ENCODE measurements at places on chromosomes 12 and 14.

- no peak for DNase-seq
Observed at GRCh38 chr12:90038289-90038688, 329.7 kb upstream of the ATP2B1 start.

DNA sequence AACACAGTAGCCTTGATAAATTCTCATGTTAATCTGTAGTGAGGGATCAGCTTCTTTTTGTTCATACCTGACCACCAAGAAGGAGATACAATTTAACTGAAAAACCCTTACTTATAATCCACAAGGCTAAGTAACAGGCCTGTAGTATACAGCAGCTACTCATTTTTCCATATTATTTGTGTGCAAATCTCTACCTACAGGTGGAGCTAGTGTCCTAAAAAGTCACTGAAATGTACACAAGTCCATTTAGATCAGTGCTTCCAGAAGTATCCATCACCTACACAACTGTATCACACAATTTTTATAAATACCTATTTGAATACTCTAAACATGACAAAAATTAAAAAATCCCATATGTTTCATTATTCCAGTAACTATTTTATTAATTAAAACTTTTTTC, 173.2 kb downstream of the SLC35F4 start:
- DNase-seq: no peak

DNA sequence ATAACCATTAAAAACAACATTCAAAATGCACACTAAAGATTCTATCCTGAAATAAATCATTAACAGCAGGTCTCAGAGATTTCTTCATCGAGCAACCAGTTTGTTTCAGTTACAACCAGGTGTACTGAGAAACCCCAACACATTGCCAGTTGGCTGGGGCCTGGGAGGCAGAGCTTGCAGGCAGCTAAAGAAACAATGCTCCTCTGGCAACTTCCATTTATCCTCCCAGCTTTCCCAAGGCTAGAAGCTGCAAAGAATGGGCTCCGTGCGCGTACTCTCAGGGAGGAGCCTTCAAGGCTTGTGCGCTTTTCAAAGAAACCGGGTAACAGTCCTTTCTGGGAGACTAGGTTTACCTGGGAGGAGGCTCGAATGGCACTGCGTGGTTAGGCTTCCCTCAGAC, 181.6 kb downstream of the MSRB3 start:
- no peak for DNase-seq

GRCh38 chr14:60197629-60198303, 32.6 kb upstream of the DHRS7 start:
- no peak for DNase-seq

DNA sequence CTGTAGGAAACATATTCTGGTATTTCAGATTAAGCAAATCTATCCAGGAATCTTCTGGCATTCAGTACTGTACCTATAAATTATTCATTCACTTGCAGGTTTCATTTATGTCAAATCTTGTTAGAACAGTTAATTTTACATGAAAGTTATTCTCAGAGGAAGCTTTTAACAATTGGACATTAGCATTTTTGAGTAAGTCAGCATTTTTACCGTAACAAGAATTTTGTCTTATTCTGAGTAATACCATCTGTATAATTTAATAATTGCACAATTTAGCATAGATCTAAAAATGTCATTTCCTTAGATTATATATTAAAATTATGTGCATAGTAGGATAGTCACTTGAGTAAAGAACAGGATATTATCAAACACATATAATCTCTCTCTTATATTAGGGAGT, 764.8 kb upstream of the LRFN5 start:
- DNase-seq: no peak

- no peak for DNase-seq
Observed at GRCh38 chr12:41217727-41218126, 29.6 kb downstream of the PDZRN4 start.

- no peak for DNase-seq
Observed at GRCh38 chr14:49999146-49999761, 106.4 kb downstream of the ARF6 start.

DNA sequence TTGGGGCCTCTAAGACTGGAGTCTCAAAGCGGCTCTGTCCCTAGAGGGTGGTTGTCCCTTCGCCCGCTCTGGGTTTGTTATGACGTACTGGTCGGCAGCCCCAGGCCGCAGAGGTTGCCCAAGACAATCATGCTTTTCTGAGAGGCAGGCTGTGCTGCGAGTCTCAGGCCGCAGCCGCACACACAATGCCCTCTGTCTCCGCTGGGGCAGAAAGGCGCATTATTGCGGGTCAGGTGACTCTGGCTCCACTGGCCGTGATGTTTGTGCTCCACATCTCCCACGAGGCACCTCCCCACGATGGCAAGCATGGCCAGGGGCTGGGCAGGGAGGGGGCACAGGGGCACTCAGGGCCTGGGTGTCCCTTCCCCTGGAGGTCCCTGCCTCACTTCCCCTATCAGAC, 21.0 kb upstream of the PLEKHG3 start:
- peak; percentile 71 for DNase-seq

- DNase-seq: no peak
Observed at GRCh38 chr12:128823216-128823915, 392 bp downstream of the SLC15A4 start.

DNA sequence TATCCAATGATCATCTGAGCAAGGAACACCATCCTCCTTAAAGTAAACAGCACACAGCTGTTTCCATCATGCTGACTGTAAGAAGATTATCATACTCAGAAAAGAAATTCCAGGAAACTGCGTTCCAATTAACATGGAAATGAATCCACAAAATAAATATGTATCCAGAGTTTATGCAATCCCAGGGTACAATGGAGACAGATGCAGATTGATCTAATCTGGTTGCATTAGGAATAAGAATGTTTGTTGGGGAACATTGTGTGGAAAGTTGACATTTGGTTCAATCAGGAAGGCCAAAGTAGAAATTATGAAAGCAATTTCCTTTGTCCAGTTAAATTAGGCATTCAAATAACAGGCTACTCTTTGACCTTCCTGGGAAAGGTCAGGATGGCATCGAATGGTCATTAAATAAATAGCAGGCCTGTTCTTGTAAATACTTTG, 236.9 kb upstream of the AMIGO2 start:
- no peak for DNase-seq

DNA sequence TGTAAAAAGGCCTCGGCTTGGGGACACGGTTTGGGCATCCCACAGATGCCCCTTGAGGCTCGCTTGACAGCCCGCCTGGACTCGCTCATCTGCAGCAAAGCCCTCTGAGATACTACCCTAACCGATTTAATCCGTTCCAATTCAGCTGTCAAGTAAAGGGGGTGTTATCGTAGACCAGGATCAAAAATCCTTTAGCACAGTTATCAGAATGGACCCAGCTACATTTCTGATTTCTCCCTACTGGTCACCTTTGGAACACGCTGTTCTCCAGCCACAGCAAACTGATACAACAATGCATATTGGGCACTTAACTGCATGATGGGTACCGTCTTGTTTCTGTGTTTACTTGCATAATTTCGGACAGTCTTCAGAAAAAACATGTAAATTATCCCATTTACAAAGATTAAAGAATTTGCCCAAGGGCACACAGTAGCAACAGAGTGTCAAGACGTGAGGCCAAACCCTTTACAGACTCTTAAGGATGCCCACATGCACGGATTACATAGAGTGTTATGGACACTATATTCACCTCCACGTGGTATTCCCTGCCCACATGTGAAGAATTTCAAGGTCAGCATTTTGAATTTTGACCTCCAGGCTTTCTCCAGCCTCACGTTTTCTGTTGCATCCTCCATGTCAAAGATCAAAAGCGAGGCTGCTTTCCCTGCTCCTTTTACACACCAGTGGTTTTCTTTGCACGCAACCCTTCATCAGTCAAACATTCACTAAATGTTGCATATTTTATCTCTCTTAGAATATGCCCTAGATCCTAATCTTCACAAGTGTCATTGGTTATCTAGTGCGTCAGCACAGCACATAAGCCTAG, 3.2 kb upstream of the DUSP6 start:
- no peak for DNase-seq

DNA sequence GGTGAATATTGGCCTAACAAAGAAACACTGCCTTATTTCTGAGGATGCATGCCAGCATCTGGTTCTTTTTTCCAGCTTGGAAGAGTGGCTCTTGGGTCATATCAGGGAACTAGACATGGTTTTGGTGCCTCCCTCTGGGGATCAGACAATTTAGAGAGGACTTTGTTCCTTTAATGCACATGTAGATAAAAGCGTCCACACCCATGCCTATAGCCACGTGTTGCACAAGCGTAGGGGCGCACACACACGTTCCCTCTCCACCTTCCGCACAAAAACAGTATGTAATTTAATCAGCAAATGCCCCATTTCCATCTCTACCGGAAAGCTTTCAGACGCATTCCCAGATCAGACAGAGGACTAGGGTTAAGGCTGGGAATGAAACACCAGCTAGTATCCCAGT, 61.7 kb upstream of the RIC8B start:
- no peak for DNase-seq

- no peak for DNase-seq
Observed at GRCh38 chr14:76067536-76067935, 82.0 kb downstream of the IFT43 start.

- DNase-seq: no peak
Observed at GRCh38 chr14:36822685-36823084, 161.0 kb downstream of the PAX9 start.

DNA sequence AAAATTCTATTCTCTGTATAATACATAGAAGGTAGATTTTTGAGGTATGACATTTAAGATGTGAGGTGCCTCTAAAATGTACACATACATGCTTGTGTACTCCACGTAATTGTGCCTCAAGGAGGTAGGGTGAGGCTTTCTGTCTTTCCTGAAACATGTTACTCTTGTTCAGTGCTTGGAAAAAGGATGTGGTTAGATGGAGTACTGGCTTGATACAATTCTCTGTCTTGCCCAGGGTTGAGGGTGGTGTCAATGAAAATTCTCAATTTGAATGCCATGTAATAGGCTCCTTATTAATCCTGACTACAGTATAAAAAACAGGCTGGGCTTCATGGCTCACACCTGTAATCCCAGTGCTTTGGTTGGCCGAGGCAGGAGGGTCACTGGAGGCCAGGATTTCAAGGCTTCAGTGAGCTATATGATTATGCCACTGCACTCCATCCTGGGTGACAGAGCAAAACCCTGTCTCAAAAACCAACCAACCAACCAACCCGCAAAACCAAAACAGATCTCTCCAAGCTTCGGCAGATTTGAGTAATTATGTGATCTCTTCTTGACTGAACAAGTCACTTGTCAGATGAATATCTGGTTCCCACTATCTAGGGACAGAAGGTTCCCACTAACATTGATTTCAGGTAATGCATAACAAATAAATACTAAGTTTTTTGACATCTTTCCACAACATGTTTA, 41.6 kb downstream of the RCOR1 start:
- no peak for DNase-seq

DNA sequence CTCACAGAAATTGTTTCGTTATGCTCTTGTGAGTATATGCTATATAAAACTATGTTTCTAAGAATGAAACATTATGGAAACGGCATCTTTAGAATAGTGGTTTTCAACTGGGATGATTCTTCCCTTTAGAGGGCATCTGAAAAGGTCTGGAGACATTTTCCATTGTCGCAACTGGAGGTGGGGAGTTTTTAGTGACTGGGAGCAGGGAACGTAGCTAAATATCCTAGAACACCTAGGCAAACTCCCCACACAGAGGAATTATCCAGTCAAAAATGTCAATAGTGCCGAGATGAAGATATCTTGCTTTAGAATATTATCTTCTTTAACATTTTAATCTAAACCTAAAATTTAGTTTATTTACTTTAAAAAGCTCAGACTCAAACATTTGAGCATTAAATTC, 486.1 kb upstream of the FOXG1 start:
- DNase-seq: no peak

DNA sequence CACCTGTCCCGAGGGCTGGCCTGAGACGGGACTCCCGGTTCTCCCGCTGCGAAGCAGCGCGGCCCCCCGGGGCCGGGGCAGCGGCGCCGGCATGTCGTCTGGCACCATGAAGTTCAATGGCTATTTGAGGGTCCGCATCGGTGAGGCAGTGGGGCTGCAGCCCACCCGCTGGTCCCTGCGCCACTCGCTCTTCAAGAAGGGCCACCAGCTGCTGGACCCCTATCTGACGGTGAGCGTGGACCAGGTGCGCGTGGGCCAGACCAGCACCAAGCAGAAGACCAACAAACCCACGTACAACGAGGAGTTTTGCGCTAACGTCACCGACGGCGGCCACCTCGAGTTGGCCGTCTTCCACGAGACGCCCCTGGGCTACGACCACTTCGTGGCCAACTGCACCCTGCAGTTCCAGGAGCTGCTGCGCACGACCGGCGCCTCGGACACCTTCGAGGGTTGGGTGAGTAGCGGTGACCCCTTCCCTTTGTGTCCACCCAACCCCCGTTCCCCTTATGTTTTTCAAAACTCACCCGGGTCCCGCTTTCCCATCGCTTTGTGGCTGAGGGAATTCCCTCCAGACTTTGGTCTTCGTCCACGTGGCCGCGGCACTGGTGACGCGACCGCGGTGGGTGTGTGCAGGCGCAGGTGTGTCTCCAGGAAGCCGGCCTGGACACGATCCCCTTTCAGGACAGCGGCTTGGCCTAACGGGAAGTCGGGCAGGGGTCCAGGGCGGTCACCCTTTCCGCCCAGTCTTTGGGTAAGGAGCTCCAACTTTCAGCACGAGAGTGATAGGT, 826 bp downstream of the PRKCH start:
- DNase-seq: no peak

DNA sequence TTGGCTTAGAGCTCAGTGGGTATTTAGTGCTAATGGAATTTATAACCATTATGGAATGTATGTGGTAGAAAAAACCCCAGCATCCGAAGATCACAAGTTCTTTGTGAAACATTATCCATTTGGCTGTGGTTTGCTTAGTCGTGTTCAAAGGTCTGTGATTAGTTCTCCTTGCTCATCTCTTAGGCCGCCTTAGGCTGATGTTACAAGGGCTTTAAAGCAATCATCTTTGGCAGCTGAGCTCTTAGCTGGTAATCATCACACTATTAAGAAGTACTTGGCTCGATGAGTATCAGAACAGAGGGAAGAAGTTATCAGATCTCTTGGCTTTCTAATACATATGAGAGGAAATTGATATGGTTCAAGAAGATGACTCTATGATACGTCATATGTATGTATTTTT, 124.1 kb upstream of the E2F7 start:
- no peak for DNase-seq

GRCh38 chr14:31411218-31411727, 9.1 kb downstream of the HEATR5A start:
- DNase-seq: no peak

- DNase-seq: no peak
Observed at GRCh38 chr12:69834576-69834975, 9.5 kb downstream of the MYRFL start.

DNA sequence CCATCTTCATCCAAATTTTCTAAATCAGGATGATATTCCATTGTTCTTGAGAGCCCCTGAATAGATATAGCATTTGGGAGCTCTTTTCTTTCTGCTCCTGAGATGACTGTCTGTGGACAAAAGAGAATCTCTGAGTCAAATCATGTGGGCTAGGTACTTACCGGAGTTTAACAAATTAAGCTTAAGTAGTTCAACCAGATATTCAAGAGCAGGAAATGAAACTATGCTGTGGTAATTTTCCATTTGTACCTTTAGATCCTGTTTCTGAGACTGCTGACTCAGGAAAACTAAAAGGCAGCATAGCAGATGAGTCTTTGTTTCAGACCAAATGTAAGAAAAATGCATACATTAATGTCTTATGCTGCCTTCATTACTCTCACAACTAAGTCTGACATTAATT, at the start of gene CLEC7A:
Gene CLEC7A (minus strand): TSS at position 158 of the 400 bp plus-strand sequence. CDS start 117 bp downstream, at position 41.
- DNase-seq: no peak

GRCh38 chr14:30355431-30355913, 203.5 kb upstream of the G2E3 start:
- DNase-seq: no peak
